ENCODE measurements at places on chromosomes 4 and X.

DNA sequence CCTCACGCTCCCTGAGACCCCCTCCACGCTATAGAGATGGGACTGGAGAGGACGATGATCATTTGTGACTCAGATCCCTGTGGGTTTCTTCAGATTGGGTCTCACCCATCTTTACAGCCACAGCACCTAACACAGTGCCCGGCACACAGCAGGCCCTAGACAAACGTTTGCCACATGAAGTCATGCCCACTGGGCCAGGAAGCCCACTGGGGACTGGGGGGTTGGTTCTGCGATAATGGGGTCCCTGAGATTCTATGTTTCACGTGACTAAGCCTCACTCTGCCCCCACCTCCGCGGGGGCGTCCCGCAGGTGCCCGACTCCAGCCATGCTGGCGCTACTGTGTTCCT, 3.8 kb downstream of the SOD3 start:
- DNase-seq: no peak

GRCh38 chrX:15107367-15107988, 162.4 kb downstream of the ASB9 start:
- DNase-seq: no peak

DNA sequence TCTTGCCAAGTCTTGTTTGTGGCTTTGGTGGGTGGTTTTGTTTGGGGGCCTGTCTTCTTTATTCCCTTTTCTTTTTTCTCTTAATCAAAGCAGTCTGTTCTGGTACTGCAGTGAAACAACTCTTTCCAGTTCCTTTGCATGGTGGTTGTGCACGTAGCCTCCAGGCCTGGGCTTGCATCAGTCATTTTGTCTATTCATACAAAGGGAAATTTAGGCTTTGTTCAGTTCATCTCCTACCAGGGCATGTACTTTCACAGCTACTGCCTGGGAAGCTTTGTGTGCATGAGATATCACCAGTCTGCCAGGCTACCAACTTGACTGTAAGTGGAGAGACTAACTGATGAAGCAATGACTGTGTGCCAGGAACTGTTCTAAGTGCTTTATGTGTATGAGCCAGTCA, 8.5 kb downstream of the TRIM2 start:
- no peak for DNase-seq

- no peak for DNase-seq
Observed at GRCh38 chr4:152099555-152099954, 338.7 kb upstream of the GATB start.

DNA sequence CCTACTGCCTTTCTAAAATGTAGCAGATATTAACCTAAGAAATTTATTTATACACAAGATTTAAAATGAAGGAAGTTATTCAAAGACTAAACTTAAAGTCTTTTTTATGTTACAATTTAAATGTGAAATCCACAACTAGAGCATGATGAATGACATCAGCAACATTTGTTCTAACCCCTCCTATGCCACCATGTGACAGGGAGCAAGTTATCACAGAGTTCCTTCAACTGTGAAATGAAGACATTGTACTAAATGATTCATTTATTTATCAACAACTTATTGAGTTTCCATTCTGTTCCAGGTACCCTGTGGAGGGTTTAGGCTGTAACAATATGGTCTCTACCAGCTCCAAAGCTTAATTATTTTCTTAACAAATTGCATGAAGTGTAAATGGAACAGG, 76.9 kb downstream of the SLC39A8 start:
- DNase-seq: no peak

DNA sequence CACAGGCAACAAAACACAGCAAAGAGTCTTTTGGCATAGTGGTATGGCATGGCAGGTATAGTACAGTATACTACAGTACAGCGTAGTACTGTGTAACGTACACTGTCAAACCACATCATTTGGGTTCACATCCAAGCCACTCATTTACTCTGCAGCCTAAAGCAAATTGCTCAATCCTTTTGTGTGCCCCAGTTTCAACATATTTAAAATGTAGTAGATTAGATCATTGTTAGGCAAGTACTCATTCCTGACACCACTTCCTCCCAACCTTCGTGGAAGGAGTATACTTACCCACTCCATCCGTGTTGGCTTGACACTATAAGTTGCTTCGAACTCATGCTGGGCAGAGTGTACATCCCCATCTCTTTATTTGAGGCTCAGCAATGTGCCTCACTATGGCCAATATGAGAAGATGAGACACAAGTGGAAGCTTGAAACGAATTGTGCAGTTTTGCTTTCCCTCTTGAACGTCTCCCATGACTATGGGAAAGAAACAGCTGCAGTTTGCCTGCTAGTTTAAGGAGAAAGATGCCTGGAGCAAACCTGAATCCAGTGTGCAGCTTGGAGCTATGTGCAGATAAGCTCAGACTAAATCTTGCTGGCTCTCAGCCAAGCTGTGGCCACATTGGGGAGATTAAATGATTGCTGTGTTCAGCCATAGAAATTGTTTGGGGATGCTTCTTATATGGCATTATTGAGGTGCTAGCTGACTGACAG, 85.7 kb upstream of the TBL1X start:
- no peak for DNase-seq
